ENCODE measurements at places on chromosomes 3 and 15. TPM values are rescaled to one million over a fixed set of nuclear protein-coding genes. Genes with fewer than 3 reads are reported as not detected.
A peak's percentile ranks its signal among the peaks of the same experiment; 100 is the strongest.

Gene IMP3
- 88.6 TPM for polyA plus RNA-seq

DNA sequence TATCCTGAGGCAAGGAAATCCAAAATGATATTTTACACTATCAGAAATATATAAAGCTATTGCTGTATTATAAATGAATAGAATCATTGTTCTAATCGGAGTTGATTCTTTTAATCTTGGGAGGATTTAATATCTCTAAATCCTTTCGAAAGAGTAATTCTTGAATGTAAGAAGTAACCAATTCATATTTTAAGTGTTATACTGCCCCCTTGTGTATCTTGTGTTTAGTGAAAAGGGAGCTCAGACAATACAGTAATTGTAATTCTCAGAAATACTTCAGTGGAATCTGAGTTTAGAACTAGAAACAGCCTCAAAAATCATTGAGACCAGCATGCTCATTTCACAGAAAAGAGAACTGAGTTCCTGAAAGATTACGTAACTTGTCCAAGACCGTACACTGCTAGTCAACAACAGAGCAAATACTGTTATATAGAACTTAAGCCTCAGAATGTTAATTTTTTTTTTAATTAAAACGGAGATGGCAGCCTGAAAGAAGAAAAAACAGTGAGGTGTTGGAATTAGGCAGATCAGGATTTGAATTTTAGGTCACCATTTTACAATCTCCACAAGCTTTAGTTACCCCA is 42.9 kb downstream of the PLCH1 start:
- DNase-seq: peak; percentile 36

Gene CAPN7
- polyA plus RNA-seq: 23.2 TPM

DNA sequence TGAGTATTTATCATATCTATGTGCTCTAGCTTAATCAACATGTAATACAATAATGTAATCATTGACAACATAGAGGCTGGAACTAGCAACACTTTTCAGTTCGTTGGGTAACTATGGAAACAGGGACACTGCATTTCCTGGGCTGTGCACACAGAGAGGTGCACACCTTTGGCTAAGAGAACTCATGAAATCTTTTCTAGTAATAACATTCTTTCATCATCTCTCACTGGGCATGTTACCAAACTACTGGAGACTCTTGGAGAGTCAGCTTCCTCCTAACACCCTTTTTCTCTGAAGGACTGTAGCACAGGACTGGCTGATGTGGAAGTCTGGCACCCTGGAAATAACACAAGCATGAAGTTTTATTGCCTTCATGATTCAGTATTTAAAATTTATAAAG is 135.6 kb downstream of the KCNMB2 start:
- DNase-seq: no peak

Gene DCUN1D1
- 17.4 TPM for polyA plus RNA-seq

DNA sequence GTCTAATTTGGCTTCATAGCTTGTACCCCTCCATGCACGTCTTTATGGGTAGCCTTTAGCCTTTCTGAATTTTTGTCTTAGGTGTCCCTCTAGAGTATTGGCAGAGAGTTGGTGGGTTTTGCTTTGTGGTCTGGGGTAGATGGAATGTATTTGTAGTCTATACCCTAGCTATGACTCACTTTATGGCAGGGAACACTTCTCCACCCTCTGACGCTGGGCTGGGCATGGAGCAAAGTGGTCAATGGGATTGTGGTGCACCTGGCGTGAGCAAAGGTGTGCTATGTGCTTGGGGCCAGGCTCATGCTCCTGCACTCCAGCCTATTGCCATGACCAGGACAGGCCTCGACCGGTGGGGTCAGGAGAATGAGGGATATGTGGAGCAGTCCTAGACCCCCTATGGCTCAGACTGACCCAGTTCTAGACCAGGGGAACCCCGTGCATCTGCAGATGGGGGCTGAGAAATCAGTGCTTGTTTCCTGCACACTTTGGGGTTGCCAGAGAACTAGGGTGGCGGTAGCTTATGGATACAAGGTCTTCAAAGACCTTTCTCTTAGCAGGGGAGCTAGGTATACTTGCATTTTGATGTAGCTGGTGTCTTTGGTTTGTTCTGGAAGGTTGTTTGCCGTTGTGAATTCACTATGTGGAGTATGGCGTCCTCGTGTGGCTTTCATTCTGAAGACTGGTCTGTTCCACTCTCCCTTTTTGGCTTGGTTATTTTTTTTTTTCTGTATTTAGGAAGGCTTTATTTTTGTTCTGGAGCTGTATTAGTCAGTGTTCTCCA is 49.4 kb upstream of the RPL32 start:
- DNase-seq: no peak

- no peak for DNase-seq
Observed at GRCh38 chr3:77746892-77747291, 707.0 kb downstream of the ROBO2 start.

- peak; percentile 84 for DNase-seq
Observed at GRCh38 chr3:27312044-27312668, 57.0 kb downstream of the NEK10 start.

DNA sequence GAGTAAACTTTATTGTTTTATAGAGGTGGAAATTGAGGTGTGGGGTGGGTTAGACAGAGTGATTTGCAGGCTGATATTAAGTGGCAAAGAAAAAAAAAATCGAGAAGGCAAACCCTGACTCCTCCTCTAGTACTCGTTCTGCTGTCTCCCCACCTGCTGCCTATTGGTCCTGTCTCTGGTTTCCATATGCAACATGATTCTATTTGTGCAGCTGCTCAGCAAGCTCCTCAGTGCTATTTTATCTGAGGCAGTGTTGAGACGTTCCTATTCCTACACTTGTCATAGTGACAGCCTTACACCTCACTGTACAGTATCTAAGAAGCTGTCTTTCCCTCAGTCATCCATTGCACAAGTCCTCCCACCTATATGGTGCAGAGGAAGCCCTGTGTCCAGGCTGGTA is 45.1 kb downstream of the RSL24D1 start:
- no peak for DNase-seq

GRCh38 chr3:124688581-124689454 is 41.4 kb upstream of the UMPS start:
- peak; percentile 93 for DNase-seq

GRCh38 chr15:67882487-67883233 is 42.8 kb upstream of the RNU6-1 start:
- DNase-seq: no peak

GRCh38 chr15:63599401-63600000 is 2.3 kb downstream of the FBXL22 start:
- peak; percentile 74 for DNase-seq

Gene CA12
- 129 TPM for polyA plus RNA-seq

DNA sequence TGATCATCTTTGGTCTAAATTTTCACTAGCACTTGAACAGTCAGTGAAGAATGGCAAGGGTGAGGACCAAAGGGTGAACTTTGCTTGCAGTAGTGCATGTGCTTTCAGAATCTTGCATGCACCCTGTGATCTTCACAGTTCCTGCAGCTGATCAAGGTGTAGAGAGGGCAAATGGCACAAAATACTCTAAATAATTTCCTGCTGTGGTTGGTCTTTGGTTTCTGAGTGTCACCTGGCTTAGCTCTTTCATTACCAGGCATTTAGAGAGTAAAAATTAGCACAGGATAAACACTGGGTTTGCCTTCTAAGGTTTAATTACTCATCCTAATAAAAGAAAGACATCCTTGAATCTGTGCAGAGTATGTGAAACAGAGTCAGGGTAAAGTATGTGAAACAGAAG is 11.4 kb downstream of the TIPARP start:
- no peak for DNase-seq

DNA sequence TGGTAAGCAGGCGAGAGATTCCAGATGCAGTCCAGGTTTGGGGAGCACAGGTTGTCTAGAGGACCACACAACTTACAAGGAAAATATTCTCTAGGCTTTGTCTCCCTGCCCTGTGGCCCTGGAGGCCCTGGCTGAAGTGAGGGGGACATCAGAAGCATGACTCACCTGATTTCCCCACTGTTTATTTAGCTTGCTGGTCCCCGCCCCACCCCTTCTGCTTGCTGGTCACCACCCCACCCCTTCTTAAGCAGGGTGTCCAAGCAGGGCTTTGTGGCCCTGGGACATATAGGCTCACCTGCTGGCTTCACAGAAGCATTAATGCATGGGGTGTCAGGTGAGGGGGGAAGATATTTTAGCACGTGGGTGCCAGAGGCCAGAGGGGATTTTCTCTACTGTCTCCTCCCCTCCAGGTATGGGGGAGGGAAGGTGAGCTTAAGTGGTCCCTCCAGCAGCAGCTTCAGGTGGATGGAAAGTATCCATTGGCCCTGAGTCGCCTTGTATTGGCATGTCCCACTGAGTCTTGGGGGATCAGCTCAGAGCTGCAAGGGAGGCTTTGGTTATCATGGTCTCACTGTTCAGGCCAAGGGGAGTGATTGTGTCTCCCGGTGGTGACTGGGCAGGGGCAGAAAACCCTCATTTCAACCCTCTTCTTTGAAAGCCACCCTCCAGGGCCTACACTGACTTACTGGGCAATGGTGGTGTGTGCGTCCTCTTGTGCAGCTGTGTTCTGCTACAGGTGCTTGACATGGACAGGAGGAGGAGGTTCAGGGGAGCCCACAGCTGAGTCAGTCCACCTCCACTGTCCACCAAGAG is 49.8 kb downstream of the GASK1A start:
- no peak for DNase-seq

GRCh38 chr15:47577000-47577399 is 140.3 kb upstream of the SEMA6D start:
- no peak for DNase-seq

DNA sequence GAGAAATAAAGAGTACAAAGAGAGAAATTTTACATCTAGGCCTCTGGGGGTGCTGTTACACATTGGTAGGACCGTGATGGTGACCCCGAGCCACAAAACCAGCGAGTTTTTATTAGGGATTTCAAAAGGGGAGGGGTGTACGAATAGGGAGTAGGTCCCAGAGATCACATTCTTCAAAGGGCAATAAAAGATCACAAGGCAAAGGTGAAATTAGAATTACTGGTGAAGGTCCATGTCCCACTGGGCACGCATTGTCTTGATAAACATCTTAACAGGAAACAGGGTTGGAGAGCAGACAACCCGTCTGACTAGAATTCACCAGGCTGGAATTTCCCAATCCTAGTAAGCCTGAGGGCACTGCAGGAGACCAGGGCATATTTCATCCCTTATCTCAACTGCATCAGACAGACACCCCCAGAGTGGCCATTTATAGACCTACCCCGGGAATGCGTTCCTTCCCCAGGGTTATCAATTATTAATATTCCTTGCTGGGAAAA is 4.3 kb downstream of the IRAK2 start:
- DNase-seq: no peak

Gene HTR3E
- not detected for polyA plus RNA-seq

GRCh38 chr3:127043731-127044510 is 61.0 kb downstream of the PLXNA1 start:
- no peak for DNase-seq

Gene COL8A1
- not detected for polyA plus RNA-seq

- no peak for DNase-seq
Observed at GRCh38 chr3:156605686-156606605, 51.0 kb upstream of the SSR3 start.

Gene COL6A5
- not detected for polyA plus RNA-seq

- no peak for DNase-seq
Observed at GRCh38 chr15:60426870-60427508, 29.2 kb upstream of the ANXA2 start.

DNA sequence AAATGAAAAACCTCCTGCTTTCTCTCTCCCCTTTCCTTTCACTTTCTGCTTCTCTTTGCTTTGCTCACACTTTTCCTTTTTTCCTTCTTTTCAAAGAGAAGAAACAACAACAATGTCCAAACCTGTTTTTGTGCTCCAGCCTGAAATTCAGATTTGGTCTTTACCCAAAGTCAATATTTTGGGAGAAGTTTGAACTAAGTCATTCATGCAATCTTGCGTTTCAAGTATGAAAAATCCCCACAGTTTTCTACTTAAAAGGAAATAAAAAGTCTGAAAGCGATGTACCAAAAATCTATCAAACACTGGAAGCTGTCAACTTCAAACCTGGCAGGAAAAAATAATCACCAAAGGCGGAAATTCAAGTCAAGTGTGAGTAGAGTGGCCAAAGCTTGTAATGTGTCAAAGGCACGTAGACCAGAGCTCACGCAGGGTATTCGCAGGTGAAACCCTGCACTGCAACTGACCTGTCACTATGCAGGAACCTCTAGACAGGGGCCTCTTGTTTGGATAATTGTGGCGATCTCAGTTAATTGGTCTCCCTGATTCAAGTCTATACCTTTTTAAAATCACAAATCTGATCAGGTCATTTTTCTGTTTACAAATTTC is 118.8 kb upstream of the GALNT15 start:
- DNase-seq: no peak

Gene OTOL1
- polyA plus RNA-seq: not detected

GRCh38 chr3:31132132-31132769 is 237.8 kb upstream of the GADL1 start:
- peak; percentile 37 for DNase-seq

DNA sequence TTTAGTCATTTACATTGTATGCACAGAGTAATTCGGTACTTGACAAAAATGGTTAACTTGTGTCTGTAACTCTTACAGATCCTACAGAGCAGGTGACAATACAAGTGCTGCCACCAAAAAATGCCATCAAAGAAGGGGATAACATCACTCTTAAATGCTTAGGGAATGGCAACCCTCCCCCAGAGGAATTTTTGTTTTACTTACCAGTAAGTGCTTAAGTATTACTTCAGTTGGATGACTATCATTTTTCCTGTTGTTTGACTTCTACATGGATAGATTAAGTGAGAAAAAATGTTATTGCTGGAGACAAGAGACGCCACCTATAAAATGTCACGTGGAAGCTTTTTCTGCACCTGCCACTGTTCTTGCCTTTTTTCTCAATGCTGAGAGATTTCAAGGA is 173.2 kb downstream of the ALCAM start:
- no peak for DNase-seq

- no peak for DNase-seq
Observed at GRCh38 chr3:87037652-87038051, 46.7 kb upstream of the VGLL3 start.

Gene MASP1
- polyA plus RNA-seq: not detected

- peak; percentile 54 for DNase-seq
Observed at GRCh38 chr15:29822100-29822683, at the start of gene TJP1. Gene TJP1, minus strand, starts transcription at chr15:29822468. Its CDS starts 440 bp downstream, at chr15:29822028.

DNA sequence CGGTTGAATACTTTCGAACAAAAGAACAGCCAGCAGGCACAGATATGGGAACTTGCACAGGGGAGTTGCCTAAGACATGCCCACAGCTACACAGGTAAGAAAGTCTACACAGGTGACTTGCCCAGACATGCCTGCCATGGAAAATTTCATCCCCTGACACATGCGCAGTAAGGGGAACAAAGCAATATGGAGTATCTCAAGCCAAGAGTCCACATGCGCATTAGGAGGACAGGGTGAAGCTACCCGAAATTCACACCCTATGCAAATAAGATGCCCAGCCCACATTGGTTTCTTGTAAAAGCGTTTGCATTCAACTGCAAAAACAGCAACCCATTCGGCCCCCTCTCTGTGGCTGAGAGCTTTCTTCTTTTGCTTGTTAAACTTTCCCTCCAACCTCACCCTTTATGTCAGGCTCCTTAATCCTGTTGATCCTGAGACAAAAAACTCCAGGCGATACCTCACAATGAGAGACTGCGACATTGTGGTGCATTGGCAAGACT is 49.3 kb upstream of the TRPM1 start:
- no peak for DNase-seq
